Stimulated activated CD4-positive, alpha-beta T cell treated with anti-CD3 and anti-CD28 coated beads, Interleukin-2, amount 100 ng/mL, for 24 hours (primary cell): ENCODE measurements at places on chromosomes 7 and 10.

DNA sequence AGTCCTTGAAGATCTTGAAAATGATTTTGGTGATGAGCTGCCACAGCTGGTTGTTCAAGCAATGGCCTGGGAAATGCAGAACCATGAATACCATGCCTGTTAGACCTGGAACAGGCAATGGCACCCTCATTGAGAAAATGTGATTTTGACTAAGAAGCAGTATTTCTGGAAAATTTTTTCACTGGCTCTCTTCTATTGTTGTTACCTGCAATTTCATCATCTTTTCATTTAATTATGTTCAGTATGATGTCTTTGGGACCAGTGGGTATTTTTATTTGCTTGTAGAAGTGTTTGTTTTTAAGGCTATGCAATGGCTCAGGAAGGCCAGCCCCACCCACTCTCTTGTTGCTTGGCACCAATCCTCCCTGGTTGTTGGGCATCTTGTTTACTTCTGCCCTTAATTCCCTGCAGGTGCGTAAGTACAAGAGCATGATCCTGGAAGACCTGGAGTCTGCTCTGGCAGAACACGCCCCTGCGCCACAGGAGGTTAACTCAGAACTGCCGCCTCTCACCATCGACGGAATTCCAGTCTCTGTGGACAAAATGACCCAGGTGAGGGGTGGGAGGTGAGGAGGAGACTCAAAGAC, 78.6 kb downstream of the NRF1 start:
- no peak for DNase-seq

- DNase-seq: no peak
These were observed 29.4 kb upstream of the SLF2 start for GRCh38 chr10:100883312-100883821.

DNA sequence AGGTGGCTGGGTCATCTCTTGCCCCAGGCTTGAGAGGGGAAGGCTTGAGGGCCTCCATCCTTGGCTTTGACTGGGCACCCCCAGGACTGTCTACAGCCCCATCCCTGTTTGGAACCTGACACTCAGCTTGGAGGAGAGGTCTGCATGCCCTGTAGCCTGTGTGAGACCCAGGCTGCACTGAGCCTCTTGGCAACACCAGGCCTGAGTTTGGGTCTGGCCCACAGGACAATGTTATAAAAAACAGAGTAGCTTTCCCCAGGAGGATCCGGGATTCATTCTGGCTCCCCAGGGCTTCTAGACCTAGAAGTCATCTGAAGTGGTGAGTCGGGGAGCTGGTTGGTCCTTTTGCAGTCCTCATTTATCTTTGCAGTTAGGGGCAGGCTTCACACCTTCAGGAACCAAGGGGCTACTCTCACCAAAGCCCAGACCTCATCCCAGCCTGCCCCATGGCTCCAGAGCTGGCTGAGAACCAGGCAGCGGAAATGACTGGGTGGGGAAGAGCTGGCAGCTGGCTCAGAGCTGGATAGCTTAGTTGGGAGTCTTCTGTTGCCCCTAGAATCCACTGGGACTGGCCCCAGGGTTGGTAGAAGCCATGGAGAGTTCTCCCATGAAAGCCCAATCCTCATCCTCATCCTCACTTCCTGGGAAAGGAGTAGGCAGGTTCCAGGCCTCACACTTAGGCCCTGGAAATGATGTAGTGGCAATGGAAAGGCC, 68.8 kb downstream of the ADCYAP1R1 start:
- no peak for DNase-seq

- DNase-seq: no peak
These were observed 54.3 kb upstream of the NRP1 start for GRCh38 chr10:33388785-33389184.

DNA sequence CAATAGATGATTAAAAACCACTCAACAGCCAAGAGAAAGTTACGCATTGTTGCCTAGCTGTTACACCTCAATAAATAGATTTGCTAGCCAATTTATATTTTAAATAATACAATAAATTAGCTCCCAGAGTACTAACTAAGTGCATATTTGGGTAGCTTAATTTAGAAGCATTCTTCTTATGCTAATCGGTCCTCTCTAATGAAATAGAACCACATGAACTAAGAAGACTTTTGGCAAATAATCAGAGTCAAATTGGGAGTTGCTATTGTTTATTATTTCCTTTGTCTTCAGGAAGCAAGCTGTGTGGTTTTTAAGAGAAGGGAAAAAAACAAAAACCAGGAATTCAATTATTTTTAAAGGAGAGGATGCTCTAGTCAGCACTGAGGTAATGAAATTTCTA, 49.0 kb upstream of the TRIL start:
- DNase-seq: no peak

- DNase-seq: no peak
These were observed 653 bp upstream of the ADRB1 start for GRCh38 chr10:114042895-114043531.

DNA sequence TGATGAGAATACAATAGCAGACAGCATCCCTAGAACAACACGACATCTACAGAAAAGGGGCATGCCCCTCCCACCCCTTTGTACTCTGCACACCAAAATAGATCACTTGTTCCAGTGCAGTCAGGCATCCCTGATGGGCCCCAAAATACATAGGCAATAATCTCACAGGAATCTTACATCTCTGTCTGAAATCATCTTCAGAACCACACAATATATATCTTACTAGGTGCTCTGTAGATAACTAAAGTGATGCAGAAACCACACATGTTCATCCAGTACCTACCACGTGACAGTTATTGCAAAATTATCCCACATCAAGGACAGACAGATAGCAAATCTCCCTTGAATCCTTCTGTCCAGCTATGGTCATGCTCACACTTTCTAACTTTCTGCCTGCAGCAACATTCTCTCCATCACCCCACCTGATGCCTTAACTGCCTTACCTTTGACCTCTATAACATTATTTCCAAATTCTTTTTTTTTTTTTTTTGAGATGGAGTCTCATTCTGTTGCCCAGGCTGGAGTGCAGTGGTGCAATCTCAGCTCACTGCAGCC, 30.7 kb downstream of the ST8SIA6 start:
- DNase-seq: no peak

DNA sequence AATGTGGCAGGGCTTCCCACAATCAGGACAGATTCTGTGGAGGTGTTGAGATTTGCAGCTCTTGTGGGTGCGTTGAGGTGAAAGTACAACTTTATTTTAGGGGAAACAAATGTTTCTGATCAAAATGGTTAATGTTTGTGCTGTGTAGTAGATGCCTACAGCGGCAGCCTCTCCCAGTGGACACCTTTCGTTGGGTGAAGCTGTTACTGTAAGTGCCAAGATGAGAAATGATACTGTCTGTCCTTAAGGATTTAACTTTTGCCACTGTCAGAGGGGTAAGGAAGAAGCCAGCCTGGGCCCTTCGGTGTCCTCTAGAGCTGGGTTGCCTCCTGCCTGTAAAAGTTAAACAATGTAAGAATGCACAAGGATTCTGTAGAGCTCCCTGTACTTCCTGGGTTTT, 27.9 kb downstream of the DOCK1 start:
- DNase-seq: no peak

- DNase-seq: no peak
These were observed 4.8 kb upstream of the LSM8 start for GRCh38 chr7:118179191-118179590.

DNA sequence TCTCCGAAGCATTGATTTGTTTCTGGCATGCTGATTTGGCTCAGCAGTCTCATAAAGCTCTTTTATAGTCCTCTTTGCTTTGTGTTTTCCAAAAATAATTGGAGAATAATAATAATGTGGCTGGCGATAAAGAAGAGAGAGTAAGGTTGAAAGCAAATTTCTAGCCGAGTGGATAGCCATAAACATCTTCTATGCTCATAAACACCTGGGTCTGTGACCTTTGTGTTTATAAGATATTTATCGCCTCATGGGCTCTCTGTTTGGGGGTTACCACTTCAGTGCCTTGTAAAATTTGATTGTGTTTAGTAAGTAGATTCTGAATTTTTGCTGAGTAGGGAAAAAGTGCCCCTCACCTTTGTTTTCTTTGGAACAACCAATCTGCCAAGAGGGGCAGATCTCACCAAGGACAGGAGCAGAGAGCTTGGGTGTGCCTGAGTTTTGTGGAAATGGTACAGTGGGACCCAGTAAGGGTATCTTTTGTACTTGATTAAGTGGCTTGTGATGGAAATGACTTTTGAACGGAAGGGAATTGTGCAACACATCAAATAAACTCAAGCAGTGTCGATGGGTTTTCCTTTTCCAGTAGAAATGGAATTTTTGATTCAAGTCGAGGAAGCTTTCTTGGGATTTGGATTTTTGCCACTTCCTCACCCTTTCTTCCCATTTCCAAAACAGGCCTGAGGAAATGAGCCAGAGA, 220.5 kb downstream of the AUTS2 start:
- no peak for DNase-seq

GRCh38 chr10:102268375-102268888, 23.1 kb downstream of the GBF1 start:
- no peak for DNase-seq

GRCh38 chr10:22651276-22651980, 63.0 kb downstream of the PIP4K2A start:
- DNase-seq: no peak

DNA sequence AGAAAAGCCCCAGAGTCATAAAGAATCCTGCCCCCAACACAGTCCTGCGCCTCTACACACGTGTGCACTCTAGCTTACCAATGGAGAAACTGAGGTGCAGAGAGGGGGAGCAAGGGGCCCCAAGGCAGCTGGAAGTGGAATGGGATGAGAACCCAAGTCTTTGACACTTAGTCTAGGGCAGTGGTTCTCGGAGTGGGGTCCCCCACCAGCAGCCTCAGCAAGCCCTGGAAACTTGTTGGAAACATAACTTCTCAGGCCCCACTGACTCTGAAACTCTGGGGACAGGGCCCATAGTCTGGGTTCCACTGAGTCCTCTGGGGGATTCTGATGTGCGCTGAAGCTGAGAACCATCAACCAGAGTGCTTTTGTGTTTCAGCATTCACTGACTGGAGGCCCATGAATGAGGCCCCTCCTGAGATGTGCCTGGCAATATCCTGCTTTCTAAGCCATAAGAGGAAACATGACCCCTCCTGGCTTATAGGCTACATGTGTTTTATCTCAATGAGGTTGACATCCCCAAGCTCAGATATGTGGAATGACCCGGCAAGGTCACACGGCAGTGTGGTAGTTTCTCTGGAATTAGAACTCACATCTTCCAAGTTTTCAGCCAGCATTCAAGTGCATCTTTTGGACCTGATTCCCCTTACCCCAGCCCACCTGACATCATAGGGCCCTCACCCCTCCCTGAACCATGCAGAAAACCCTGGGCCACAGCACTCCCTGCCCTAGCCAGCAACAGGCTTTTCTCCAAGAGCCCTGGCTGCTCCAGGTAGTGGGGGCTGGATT, 147.3 kb upstream of the PCBD1 start:
- DNase-seq: no peak

GRCh38 chr10:74164716-74165529, 13.9 kb downstream of the ADK start:
- no peak for DNase-seq

GRCh38 chr10:98555021-98555619, 108.4 kb upstream of the HPS1 start:
- no peak for DNase-seq

GRCh38 chr7:90749262-90749661, 153.1 kb downstream of the CDK14 start:
- no peak for DNase-seq

- DNase-seq: no peak
These were observed 512 bp upstream of the VIM start for GRCh38 chr10:17227367-17228090.

GRCh38 chr7:123070702-123071286, 75.3 kb upstream of the TAS2R16 start:
- no peak for DNase-seq

DNA sequence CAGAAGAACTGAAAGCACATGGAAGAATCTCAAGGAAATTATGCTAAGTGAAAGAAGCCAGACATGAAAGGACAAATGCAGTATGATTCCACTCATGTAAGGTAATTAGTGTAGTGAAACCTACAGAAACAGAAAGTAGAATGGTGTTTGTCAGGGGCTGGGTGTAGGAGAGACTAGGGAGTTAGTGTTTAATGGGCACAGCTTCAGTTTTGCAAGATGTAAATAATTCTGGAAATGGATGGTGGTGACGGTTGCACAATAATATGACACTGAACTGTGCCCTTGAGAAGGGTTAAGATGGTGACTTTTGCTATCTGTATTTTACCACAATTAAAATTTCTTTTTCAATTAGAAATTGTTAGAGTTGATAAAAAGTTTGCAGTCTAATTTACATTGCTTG, 157.3 kb upstream of the ADCY1 start:
- DNase-seq: no peak

DNA sequence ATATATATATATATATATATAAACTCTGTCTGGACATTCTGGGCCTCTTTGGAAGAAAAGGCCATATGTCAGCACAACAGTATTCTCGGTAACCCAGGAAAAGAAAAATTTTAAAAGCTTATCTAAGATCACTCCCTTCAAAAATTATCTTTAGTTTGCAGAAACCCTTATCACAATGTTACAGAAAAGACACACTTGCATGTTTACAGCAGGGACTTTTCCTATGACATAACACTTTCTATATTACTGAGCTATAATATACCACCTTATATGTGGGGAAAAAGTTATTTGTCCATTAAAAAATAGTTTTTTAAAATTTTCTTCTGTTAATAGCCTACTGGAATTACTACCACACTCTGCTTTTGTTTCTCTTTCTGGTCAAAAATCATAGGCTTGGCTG, 25.4 kb downstream of the ANKRD61 start:
- no peak for DNase-seq

- no peak for DNase-seq
These were observed 47.2 kb upstream of the PPP2R2D start for GRCh38 chr10:131853610-131853964.

- DNase-seq: no peak
These were observed 209.1 kb upstream of the PTER start for GRCh38 chr10:16227674-16228073.

DNA sequence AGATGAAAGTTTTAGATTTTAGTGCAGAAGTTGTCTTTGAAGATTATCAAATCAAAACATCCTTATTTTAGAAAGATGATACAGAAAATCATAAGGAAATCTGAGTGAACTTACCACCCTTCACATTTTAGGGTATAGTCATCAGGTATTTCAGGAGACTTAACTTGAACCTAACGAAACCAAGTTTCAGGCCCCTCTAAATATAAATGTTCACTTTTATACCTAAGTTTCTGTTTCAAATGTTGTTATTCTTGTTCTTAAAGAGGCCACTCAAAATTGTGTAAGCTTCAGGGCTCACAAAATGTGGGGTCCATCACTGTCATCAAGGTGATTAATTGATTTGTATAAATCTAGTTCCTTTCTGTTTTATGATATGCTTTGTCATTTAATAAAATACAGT, 216.2 kb downstream of the KIAA1217 start:
- DNase-seq: no peak

GRCh38 chr10:132122939-132123445, 57.2 kb downstream of the JAKMIP3 start:
- no peak for DNase-seq

- DNase-seq: no peak
These were observed 75.9 kb upstream of the HGF start for GRCh38 chr7:81845744-81846241.

GRCh38 chr10:132195366-132196075, 8.8 kb downstream of the DPYSL4 start:
- no peak for DNase-seq
